KBM-7 (cell line): ENCODE measurements at places on chromosomes 13 and 19.
A peak's percentile ranks its signal among the peaks of the same experiment; 100 is the strongest.

GRCh38 chr19:55132453-55133129 is 15.2 kb upstream of the PPP1R12C start:
- DNase-seq, result no peak

DNA sequence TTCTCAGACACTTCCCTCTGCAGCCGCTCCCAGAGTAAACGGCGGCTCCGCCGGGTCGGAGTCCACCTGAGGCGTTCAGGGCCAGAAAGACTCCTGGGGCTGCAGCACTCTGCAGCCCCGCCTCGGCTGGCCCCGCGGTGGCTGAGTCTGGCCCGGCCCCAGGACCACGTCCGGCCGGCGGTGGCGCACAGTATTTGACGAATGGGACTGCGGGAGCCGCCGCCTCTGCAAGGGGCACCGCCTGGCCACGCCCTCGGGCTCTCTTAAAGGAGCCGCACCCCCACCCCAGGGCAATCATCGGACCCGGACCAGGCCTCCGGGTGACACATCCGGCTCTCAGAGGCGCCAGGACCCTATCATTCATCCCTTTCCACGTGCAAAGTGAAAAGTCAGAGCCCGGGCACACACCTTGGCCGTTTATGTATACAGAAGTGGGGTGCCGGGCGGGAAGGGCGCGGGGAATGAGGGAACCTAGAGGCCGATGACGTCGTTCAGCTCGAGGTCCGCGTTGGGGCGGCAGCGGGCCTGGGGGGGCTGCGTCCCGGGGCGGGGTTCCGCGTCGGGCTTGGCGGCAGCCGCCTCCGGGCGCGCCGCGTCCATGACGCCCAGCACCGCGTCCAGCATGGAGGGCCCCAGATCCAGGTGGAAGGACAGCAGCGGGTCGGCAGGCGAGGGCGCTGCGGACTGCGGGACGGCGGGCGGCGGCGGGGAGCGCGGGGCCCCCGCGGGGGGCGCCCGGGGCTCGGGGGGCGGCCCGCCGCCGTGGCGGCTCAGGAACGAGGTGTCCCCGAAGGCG is 1.2 kb upstream of the LENG9 start:
- peak; percentile 86 for DNase-seq

DNA sequence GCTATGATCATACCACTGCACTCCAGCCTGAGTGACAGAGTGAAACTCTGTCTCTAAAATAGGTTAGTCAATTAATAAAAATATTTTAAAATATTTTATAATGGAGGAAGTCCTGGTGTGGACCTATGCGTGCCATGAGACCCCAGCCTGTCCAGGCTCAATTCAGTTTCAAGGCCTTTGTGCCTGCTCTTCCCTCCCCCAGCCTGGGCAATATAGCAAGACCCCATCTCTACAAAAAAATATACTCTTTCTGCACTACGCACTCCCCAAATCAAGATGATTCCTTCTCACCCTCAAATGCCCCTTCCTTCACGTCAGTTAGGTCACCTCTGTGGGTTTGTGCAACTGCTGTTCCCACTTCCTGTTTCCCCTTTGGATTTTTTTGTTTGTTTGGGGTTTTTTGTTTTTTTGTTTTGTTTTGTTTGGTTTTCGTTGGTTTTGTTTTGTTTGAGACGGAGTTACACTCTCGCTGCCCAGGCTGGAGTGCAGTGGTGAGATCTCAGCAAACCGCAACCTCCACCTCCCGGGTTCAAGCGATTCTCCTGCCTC is 1.4 kb upstream of the HSH2D start:
- no peak for DNase-seq

GRCh38 chr19:39223703-39224279 is 19.7 kb upstream of the SYCN start:
- DNase-seq, result peak; percentile 43

- no peak for DNase-seq
Observed at GRCh38 chr13:97570442-97570841, 136.5 kb downstream of the RAP2A start.

DNA sequence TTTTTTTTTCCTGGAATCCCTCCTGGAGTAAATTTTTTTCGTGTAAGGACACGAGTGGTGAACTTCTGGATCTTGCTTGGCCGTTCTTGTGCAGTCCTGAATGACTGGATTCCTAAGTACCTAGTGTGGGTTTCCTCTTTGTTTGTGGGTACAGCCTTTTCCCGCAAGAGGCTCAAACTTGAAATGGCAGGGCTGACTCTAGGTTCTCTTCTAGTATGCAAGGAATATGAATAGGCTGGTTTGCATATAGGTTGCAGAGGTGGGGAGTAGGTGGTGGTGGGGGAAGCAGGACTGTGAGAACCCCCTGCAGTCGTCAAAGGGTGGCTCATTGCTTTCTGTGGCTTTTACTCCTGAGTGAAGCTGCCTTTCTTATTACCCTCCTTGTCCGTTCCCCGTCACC is 13.6 kb downstream of the UBAC2 start:
- DNase-seq, result no peak

GRCh38 chr19:41708481-41708880 is at the start of gene CEACAM5:
Gene CEACAM5 (plus strand): TSS chr19:41708626. CDS start chr19:41708732, 106 bp downstream.
- no peak for DNase-seq

DNA sequence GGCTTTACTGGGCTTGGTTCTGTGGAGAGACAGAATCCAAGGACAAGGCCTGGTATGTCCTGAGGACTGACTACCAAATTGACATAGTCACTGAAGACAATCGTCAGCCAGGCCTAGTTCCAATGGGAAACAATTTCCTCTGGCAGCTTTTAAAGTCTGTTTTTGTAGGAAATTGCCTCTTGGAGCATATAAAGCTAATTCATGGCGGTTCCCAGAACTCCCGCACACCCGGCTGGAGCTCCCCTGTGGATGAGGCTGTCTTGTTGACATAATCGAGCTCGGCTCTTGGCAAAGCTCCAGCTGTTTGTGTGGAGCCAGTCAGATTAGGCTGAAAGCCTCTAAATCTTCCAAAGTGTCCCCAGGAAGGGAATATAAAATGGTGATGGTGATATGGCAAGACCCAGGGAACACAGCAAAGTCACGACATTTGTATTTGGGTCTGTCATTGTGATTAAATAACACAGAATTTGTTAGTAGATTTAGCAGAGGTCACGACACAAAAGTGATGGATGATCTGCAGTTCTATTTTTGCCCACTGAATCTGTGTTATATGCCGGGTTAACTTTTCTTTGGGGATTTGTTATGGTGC is 395.0 kb downstream of the PCDH9 start:
- DNase-seq, result no peak

DNA sequence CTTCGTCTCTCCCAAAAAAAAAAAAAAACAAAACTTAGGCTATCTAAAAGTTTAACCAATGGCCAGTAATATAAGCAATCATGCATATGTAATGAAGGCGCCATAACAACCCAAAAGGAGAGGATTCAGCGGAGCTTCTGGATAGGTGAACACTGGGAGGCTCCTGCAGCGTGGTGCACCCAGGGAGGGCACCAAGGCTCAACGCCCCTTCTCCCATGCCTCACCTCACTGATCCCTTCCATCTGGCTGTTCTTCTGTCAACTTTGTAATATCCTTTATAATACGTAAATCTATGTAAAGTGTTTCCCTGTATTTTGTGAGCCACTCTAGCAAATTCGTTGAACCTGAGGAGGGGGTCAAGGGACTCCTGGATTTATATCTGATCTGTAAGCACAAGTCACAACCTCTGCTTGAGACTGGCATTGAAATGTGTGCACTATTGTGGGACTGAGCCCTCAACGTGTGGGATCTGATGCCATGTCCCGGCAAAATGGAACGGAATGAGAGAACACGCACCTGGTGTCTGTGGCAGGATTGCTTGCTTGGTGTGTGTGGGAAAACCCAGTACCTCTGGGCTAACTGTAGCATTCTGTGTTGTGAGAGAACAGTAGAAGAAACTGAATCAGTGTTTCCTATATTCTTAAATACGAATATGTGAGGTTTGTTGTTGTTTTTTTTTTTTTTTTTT is 521 bp upstream of the ZNF665 start:
- no peak for DNase-seq

- DNase-seq, result no peak
Observed at GRCh38 chr19:31613683-31614219, 264.5 kb upstream of the TSHZ3 start.

DNA sequence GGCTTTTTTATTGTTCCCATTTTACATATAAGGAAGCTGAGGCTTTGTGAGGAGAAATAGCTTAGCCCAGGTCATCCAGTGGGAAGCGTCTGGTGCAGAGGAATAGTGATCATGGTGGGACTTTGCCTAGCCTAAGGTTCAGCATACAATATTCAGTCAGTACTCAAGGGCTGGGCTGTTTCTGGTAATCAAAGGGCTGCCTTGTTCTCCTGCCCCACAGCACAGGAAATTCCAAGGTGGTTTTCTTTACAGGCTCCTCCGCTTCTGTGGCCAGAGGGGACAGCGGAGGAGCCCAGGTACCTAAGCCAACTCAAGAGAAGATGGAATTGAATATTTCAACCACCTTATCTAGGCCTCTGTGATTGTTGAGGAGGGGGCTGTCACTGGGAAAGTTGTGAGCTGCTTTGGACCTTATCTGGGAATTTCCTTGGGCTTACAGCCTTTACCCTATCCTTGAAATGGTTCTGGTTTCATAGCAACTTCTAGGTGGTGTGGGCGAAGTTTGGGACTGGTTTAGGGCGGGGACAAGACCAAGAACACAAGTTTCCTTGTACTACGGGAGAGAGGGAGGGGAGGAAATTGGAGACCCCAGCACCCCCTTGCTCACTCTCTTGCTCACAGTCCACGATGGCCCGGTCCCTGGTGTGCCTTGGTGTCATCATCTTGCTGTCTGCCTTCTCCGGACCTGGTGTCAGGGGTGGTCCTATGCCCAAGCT is at the start of gene MIA:
MIA (plus strand) TSS at position 606 of the 716 bp plus-strand sequence; CDS start at position 628, 22 bp downstream.
- DNase-seq, result no peak

GRCh38 chr19:46878613-46879375 is 18.0 kb downstream of the ARHGAP35 start:
- DNase-seq, result no peak

DNA sequence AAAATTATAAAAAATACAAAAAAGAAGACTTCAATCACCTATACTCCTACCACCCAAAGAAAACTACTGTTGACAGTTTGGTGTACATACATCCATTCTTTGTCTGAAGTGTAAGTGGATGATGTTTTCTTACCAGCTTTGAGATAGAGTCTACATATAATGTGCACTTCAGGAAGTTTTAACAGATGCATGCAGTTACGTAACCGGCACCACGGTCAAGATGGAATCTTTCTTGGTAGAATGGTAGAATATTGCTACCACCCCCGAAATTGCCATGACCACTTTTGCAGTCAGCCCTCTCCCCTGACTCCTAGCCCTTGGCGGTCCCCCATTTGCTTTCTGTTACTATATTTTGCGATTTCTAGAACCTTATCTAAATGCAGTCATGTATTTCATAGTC is 1.4 kb downstream of the CUL4A start:
- DNase-seq, result no peak

GRCh38 chr13:33728271-33729037 is 89.5 kb upstream of the RFC3 start:
- peak; percentile 72 for DNase-seq

GRCh38 chr19:31310432-31311133 is 38.7 kb downstream of the TSHZ3 start:
- DNase-seq, result no peak

DNA sequence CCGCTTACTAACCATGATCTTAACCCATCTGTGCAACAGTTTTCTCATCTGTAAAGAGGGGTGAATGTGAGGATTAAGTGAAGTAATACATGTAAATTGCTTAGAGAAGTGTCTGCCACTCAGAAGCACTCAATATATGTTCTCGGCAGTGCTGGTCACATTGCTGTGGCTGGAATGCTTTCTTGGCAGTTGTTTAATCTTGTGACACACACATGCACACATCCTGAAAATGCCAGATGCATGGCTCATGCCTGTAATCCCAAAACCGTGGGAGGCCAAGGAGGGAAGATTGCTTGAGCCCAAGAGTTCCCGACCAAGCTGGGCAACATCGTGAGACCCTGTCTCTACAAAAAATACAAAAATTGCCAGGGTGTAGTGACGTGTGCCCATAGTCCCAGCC is 4.9 kb upstream of the DMKN start:
- DNase-seq, result no peak

GRCh38 chr19:19232261-19232721 is 20.5 kb downstream of the NCAN start:
- DNase-seq, result no peak

DNA sequence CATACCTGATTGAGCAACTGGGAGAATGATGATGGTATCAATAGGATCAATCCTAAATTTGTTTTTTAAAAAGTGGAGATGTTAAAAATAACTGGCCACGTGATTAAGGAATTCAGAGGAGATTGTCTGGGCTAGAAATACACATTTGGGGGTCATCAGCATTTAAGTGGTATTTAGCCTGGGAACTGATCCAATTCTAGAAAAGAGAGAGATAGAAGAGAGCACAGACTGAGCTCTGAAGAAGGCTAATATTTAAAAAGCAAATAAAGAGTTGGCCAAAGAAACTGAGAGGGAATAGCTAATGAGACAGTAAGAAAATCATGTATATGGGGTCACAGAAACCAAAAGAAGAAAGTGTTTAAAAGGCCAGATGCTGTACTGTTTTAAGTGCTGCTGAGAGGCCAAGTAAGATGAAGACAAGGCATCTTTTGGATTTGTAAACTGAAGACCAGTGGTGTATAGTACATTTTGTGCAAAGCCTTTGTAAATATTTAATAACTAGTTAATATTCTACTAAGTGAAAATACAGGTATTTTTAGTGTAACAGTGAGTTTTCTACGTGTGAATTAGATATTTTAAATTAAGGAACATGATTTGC is 40.2 kb downstream of the UBL3 start:
- DNase-seq, result no peak

DNA sequence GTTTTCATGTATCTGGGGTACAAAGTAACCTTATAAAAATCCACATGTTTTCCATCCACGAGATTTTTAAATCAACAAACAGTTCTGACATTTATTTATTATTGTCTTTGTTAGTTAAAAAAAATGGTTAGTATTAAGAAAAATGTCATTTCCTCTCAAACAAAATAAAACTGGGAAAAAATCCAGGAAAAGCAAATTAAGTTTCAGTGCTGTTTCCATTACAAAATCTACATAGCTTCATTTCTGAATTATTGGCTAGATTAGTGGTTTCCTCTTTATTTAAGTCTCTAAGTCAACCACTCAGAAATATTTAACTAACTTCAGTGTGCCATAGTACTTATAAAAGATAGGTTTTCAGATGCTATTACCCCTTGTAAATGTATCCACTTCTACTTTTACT is 49.1 kb downstream of the MZT1 start:
- no peak for DNase-seq

- DNase-seq, result no peak
Observed at GRCh38 chr13:38135592-38135991, 214.1 kb upstream of the UFM1 start.

DNA sequence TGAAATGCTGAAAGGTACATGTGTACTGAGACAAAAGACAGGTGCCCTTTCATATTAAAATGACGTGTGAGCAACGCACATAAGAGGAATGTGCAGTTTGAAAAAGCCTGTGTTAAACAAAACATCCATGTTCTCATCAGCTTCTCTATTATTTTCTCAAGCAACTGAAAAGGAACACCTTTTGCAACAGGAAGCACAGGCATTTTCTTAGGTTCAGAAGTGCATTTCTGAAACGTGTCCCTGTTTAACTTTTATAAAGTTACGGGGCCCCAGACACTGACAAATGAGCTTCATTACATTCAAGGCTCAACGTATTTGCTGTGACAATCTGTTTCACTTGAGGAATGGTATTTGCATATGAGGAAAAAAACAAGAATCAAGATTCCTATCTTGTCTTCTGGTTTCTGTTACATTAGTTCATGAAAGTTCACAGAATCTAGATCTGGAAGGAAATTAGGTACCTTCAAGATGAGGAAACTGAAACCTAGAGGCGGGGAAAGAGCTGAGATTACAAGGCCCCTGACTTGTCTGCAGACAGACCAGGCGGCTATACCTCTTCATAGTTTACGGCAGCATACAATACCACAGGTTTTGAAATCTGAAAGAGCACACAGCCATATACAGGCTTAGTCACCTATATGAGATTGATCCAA is 431.7 kb downstream of the KLF12 start:
- no peak for DNase-seq

GRCh38 chr19:6521718-6522646 is 8.8 kb upstream of the TNFSF9 start:
- DNase-seq, result peak; percentile 47
